ENCODE measurements at places on chromosomes 13 and 19.

- DNase-seq: no peak
Observed at GRCh38 chr13:42495751-42496150, 78.2 kb upstream of the TNFSF11 start.

- no peak for DNase-seq
Observed at GRCh38 chr13:109667056-109667455, 119.3 kb downstream of the IRS2 start.

DNA sequence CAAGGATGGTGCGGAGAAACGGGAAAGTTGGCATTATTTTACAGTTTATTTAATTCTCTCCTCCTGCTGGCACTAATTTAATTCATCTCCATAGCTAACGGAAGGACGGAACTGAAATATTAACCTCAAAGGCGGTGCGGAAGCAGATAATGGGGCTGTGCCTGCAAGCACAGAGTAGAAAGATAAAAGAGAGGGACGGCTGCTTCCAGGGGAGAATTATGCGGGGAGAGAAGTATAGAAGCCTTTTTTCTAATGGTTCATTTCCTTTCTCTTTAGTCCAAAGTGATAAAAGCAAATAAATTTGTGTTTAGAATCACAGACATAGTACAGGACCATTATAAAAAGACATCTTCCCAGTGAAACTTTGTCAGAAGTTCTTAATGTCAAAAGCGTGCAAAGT is 34.5 kb upstream of the UQCRFS1 start:
- no peak for DNase-seq

DNA sequence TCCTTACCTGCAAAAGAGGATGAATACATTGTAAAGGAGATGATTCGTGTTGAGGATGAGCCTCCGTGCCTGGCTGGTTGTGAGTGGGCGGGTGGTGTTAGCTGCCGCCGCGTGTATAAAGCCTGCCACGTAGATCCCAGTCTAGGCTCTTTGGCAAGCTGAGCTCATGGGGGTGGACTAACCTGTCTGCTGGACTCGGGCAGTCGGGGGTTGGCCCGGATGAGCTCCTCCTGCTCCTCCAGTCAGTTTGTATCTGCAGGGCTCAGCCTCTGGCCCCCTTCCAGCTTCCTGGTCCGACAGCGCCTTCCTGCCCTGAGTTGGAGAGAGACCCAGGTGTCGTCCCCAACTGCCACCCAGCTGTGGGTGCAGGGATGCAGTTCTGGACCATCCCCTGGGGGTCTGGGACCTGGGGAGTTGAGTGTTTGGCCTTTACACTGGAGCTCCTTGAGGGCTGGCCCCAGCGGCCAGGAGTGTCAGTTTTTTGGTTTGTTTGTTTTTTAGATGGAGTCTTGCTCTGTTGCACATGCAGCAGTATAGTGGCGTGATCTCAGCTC is 20.9 kb downstream of the TECR start:
- no peak for DNase-seq

DNA sequence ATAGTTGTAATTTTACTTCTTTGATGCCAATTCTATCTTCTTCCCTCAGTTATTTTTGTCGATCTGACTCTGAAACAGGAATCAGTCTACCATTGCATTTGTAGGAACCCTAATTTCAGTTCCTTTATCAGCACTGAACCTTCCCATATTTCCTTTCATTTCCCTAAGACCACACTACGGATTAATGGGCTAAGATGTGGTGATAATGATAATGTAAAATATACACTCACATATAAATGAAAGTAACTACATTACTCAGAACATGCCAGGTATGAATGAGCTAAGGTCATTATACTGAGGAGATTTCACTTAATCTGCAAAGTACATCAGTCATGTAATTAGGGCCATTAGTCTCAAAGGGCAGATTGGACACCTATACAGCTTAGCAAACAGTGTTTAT is 60.2 kb upstream of the RFC3 start:
- DNase-seq: no peak

- no peak for DNase-seq
Observed at GRCh38 chr13:106530171-106530851, 5.2 kb downstream of the EFNB2 start.

GRCh38 chr13:23609874-23610576 is 39.8 kb downstream of the TNFRSF19 start:
- no peak for DNase-seq

GRCh38 chr13:98094678-98095266 is 48.1 kb upstream of the FARP1 start:
- no peak for DNase-seq

- no peak for DNase-seq
Observed at GRCh38 chr13:29524176-29524575, 71.3 kb downstream of the SLC7A1 start.

GRCh38 chr13:94259984-94260383 is 219.5 kb downstream of the DCT start:
- DNase-seq: no peak

GRCh38 chr19:33268162-33268991 is 34.0 kb downstream of the CEBPA start:
- no peak for DNase-seq

DNA sequence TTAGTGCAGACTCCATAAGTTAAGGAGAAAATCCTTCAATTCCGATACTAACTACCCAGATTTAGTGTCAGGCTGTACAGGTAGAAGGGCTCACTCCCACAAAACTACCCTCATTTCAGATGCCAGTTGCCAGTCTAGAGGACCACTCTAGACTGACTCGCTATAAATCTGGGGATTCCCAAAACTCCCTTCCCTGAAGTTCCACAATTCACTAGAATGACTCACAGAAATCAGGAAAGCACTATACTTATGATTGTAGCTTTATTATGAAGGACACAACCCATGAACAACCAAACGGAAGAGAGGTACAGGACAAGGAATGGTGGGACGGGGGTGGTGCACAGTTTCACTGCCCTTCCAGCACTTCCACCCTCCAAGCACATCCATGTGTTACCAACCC is 321.2 kb downstream of the DIAPH3 start:
- DNase-seq: no peak

DNA sequence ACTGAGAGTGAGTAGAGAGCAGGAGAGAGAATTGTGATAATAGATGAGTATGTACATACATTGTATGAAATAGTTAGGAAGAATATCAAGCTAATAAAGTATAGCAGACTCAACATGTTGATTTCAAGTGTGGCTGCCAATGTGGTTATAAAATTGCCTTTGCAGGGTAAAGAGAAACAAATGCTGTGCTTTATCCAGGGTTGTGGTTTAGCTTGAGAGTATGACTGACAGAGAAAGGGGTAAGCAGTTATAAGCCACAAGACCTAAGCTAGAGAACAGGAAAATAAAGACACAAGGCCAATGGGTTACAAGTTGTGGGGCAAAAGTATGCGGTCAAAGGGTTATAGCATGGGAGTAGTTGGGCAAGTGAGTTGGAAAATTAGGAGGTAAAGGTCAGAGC is 1217.5 kb downstream of the DIAPH3 start:
- no peak for DNase-seq

- peak; percentile 75 for DNase-seq
Observed at GRCh38 chr13:28355822-28356371, 139.0 kb downstream of the FLT1 start.

GRCh38 chr19:46959894-46960556 is 59.6 kb upstream of the NPAS1 start:
- DNase-seq: no peak

DNA sequence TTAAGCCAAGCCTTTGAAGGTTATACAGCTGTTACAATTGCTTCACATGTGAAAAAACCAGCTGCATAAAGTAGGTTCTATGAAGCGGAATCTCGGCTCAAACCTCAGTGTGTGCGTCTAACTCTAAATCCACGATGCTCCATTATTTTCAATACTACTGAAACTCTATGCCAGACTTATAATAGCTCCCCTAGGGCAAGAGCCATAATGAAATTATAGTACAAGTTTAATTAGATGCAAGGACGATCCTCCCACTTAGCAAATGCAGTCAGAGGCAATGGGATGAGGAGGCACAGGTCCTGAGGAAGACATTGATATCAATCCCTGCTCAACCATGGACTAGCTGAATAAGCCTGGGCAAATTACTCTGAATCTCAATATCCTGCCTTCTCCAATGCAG is 31.1 kb downstream of the SLC7A1 start:
- no peak for DNase-seq

DNA sequence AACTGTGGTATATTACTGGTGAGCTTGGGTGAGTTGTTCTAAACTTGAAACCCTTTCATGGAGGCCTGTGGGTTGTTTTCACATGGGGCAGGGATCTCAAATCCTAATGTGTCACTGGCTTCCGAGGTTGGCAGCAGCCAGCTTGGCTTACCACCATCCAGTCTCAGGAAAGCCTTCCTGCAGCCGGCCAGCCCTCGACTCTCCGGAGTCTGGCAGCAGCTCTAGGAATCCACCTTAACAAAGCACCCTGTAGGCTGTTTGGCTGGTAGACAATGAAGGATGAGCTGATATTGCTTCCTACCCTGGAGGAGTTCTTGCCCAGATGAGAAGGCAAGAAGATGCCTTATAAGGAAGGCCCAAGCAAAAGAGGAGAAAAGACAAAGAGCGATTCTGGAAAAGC is 188.3 kb downstream of the KLF12 start:
- no peak for DNase-seq

DNA sequence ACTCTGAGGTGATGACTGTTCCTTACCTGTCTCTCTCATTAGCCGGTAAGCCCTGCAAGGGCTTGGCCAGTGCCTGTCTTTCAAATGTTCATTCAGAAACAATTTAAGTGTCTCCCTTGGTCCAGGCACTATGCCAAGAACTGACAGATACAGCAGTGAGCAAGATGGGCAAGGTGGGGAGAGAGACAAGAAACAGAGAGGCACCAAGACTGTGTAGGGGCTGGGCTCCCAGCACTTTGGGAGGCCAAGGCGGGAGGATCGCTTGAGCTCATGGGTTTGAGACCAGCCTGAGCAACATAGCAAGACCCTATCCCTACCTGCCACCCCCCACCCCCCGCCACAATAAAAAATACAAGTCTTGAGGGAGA is 1.3 kb upstream of the CCNE1 start:
- no peak for DNase-seq

GRCh38 chr13:38674208-38674607 is 12.7 kb upstream of the FREM2 start:
- no peak for DNase-seq
